MV-4-11 (cell line): ENCODE measurements at places on chromosomes 4 and X.

- no peak for DNase-seq
Measured at GRCh38 chrX:48165241-48165640, 31.4 kb downstream of the SSX5 start.

DNA sequence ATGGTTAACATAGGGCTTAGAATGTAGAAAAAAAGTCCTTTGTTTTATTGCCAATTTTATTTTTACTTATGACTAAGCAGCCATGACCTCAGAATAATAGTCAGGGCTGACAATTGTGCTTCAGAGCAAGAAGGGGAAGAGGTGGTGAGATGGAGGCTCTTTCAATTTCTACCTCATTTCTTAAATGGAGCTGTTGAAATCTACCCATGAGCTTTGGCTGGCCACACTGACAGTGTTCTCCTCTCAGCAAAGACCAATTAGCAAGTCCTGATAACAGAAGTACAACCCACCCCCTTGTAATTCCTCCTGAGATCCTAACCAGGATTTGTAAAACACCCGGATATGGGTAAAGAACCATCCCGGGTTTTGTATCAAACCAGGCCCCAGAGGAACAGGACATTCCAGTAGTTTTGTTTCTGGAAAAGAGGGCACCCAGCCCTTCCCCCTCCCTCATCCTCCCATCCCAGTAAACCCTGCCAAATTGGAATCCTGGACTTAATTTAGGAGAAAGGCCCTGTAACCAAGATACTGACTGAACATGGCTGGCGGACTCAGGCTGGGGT is at the start of gene HEPH:
TSS of gene HEPH (plus strand) at position 399 of the 563 bp plus-strand sequence. CDS start 6,324 bp downstream, outside the sequence.
- peak; percentile 89 for DNase-seq

DNA sequence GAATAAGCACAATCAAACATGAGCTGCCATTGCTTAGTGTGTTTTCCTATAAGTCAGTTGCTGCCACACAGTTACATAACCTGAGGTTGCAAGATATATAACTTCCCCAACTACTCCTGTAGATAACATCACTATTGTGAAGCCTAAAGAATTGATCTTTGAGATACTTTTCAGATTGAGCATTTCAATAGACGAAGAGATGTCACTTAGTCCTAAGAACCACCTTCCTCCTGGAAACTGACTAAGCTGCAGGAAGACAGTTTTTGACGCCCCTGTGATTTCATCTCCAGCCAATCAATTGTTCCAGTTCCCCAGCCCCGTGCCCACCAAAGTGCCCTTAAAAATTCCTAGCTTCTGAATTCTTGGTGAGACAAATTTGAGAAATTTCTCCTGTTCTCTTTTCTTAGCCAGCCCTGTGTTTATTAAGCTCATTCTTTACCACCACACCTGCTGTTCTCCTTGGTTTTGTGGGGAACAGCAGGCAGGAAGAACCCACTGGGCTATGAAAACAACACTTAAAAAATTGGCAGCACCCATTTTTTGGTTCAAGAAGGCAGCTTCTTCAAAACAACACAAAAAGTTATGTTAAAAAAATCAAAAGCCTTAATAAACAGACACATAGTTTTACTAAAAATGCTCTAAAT is 317.1 kb upstream of the PABPC4L start:
- DNase-seq, result peak; percentile 7

GRCh38 chr4:72507860-72508419 is 61.1 kb downstream of the ADAMTS3 start:
- DNase-seq, result no peak

GRCh38 chrX:97673135-97673534 is 789.4 kb downstream of the RPA4 start:
- no peak for DNase-seq

DNA sequence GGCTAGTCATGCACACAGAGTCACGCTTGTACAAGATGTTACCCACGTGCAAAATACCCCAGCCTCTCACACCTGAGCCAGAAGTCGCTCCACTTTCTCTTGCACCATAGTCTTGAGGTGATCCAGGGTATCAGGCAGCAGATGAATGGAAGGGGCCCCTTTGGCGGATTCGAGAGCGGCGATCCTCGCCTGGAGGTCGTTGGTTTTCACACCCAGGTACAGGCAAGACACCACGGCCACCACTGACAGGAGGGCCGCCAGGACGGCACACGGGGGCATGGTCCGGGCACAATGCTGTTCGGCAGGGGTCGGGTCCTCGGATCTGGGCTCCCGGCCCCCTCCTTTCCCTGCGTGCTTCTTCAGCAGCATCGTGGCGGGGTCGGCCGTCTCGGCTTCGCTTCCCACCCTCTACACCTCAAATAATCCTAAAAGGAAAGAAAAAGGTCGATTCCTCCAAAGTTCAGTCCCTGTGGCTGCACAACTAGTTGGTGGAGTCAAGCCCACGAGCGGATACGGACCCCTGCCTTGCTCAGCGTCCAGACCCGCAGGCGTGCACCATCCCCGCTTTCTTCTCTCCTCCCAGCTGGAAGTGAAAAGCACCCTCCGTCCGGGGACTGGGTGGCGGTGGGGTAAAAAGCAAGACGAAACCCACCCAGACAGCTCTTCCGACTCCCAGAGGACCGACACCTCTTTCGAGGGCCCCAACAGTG is 652 bp downstream of the COL25A1 start:
- no peak for DNase-seq

GRCh38 chr4:118290951-118291350 is 61.9 kb downstream of the PRSS12 start:
- no peak for DNase-seq

DNA sequence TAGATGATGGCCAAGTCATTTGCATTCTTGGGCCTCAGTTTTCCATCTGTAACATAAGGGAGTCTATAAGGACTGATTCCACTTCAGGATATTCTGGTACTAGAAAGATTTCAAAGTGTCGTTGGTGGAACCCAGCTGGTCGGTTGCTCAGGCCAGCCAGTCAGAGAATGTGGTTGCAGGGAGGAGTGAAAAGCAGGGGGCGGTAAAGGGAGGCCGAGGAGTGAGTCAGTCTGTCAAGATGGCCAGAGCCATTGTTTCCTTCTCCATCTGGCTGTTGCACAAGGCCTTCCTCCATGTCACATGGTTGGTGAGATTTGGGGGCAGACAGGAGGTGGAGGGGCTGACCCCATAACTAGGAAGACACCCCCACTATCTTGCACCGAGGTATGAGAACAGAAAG is 38.2 kb downstream of the STARD8 start:
- DNase-seq, result peak; percentile 86

DNA sequence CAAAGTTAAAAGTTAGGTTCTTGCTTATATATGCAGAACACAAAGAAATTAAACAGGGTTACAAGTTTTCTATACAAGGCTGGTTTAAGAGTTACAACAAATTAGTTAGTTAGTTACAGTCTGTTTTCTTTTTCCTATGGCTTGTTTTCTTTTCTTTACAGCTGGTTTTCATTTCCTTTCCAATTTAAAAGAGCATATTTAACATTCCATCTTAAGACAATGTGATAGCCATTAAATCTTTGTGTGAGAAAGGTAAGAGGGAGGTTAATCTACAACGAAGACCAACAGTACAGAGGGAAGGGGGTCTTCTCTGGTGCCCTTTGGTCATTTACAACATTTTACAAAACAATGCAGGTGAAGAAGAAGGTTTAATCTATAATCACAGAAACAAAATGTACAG is 290.6 kb downstream of the ZNF674 start:
- no peak for DNase-seq

- DNase-seq, result no peak
Measured at GRCh38 chr4:69321153-69321729, 41.0 kb downstream of the UGT2B28 start.

DNA sequence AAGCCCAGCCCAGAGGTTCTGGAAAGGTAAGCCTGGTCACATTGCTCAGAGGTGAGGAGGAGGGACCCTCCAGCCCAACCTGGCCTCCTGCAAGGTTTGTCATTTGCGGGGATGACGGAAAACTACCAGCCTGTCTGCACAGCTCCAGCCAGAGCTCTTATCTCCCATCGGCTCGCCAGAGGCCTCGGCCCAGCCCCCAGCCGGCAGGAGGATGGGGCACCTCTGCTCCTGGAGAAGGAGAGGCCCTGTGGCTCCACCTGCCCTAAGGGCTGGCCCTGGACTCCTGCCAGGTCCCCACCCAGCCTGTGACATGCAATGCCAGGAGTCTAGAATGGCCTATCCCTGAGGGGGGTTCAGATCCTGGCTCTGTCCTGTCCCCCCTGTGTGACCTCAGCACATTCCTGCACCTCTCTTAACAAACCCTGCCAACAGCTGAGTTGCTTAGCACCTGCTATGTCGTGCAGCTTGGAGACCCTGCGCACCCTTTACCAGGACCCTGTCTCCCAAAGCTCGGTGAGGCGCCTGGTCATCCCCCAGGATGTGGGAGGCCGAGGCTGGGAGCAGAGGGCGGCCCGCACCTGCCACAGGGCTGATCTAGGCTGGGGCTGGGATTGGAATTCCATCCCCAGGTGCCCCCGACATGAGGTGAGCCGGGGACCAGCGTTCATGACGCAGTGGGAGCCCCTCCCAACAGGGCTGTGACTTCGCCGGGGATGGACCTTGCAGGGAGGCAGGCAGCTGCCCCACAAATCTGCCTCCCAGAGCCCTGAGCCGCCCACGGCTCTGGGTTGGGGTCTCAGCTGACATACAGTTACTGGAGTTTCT is 14.4 kb downstream of the ADRA2C start:
- DNase-seq, result no peak

- peak; percentile 24 for DNase-seq
Measured at GRCh38 chr4:172892300-172892699, 276.3 kb upstream of the GALNT7 start.

DNA sequence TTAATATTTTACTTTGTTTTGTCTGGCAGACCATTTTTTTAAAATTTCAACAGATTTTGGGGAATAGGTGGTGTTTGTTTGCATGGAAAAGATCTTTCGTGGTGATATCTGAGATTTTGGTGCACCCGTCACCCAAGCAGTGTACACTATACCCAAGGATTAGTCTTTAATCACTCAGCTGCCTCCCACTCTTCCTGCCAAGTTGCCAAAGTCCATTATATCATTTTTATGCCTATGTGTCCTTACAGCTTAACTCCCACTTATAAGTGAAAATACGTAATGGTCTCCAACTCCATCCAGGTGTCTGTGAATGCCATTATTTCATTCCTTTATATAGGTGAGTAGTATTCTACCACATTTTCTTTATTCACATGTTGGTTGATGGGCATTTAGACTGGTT is 281.7 kb upstream of the GK2 start:
- DNase-seq, result no peak

DNA sequence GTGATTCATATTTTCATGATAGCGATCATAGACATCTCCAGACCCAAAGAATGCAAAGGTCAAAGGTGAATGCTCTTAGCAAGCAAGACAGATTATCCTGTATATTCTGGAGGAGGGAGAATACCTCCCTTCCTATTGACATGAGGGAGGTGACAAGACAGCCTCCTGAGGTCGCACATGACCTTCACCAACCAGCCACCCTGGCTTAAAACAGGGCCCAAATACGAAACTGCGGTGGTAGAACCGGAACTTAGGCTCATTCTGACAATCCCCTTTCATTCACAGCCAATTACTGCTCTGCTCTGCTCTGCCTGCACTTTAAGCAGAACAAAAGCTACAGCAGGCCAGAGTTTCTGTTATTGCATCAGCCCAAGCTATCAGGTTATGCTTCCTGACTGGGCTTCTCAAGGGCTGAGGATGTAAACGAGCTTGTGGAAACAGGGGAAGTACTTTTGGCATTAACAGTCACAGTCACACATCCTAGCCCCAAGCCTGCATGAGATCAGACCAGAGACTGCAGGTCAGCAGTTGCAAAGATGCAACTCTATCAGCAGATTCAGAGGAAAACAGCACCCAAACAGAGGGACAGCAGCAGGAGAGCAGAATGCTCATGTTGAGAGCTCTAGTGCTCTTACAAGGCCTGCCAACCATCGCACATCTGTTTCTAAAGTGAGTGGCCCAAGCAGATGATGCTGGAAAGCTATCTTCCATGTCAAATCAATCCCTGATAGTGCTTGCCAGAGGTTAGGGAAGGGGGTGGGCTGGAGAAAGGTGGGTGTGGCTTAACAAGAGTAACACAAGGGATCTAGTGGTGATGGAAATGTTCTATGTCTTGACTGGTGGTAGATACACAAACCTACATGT is 51.3 kb upstream of the MAP3K15 start:
- DNase-seq, result peak; percentile 95

DNA sequence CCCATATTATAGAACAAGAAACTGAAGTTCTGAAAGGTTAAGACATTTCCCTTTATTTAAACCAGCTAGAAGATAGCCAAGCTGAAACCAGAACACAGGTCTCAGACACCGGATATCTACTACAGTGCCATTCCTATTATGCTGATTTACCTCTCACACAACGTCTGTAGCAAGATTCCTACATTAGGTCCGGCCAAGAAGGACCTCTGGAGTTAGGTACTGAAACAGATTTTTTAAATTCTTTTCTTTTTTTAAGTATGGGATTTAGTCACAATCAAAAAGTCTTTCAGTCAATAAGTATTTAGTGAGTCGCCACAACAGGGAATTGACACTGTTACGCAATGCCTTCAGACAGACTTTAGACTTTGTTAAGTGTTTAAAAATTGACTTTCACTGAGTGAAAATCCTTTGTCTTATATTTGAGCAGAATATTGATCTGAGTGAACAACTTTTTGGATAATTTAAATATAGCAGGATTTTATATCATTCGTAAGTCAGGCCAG is 26.5 kb upstream of the SPANXN4 start:
- DNase-seq, result no peak

DNA sequence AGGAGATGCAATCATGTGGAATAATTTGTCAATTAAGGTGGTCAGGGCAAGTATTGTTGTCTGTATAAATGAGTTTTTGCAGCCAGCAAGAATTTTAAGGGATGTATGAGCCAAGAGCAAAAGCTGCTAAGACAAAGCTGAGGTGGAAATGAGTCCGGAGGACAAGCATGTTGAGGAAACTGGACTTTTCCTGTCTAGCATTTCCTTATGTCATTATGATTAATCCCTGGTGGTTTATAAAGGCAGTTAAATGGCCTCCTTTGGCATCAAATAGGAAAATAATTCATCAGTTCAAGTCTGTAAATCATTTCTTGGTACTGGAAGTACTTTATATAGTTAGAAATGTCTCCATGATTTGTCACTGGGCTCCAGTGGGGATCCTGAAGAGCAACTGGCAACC is 61.6 kb upstream of the TEX13A start:
- no peak for DNase-seq

DNA sequence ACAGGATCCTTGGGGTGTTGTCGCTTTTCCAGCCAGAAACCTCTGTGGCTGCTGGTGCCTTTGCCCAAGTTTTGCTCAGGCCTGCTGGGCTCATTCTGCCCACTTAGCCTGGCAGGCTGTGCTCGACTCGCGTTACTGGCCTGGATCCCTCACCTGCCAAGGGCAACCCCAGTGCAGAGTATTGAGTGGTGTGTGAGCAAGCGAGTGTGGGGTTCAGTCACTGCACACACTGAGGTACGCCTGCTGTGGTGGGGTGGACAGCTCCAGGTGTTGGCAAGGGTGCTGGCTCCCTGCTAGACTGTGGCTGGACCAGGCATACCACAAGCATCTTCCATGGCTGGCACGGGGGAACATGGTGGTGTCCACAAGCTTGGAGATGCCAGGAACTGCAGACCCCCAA is 22.6 kb downstream of the SPCS3 start:
- no peak for DNase-seq

GRCh38 chrX:132491191-132491590 is 2.4 kb upstream of the MBNL3 start:
- DNase-seq, result peak; percentile 91
